Esophagus squamous epithelium (tissue), 5 donors: ENCODE measurements at places on chromosomes 16 and 17.

DNA sequence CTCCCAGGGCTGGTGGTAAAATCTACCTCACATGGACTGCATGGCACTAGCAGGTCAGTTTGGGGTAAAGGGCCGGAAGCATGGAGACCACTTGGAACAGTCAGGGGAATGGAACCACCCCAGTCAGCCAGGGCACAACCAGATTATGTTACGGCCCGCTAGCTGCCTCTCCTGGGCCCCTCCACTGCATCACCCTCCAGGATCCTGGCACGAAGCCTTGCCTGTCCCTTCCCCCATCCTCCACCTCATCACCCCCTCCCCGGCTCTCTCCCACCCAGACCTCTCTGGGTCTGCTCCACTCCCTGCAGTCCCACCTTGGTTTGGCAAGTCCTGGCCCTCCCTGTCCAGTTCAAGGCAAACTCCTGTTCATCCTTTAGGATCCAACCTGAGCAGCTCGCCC lies 91.7 kb downstream of the CLEC16A start:
- no peak for DNase-seq

- DNase-seq: no peak
These were observed 14.0 kb upstream of the TRAP1 start for GRCh38 chr16:3731126-3731935.

- DNase-seq: no peak
These were observed 40.5 kb upstream of the RASD1 start for GRCh38 chr17:17536702-17537101.

- no peak for DNase-seq
These were observed 334.9 kb downstream of the WWOX start for GRCh38 chr16:78434401-78434800.

- no peak for DNase-seq
These were observed 2.9 kb downstream of the FASN start for GRCh38 chr17:82094931-82095776.

DNA sequence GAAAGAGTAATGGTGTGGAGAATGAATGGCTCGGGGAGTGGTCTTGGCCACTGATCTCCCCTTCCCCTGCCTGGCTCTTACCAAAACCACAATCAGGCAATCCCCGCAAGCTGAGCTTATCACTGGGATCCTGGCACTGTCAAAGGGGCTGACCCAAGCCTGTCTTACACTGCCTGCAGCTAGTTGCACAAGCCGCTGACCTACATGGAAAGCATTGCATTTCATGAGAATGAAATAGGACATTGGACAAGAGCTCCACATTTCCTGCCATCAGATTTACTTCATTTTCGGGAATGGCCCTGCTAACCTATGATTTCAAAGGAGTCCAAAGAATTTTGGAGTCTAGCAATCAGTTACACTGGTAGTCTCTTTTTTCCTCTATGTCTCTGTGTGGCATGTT lies 146.4 kb downstream of the PCTP start:
- DNase-seq: no peak

DNA sequence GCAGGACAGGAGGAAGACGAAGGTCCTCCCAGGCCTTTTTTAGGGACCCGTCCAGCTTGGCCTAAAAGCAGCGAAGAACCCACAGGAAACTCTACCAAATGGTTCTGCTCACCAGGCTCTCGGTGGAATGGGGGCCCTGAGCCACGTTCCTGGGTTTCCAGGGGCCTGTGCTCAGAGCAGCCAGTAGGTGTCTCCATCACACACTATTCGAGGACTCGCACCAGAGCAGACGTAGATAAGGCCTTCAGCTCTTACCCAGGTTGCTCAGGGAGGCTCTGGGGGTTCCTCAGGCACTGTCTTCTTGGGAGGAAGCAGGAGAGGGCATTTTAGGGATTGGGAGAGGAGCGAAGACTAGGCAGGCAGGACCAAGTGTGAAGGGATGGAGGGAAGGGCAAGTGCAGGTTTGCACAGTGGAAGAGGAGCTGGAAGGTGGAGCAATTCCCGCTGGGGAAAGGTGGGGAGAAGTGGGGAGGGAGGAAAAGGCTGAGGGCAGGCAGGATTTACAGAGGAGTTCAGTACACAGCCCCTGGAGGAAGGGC lies 157.1 kb downstream of the RGS9 start:
- no peak for DNase-seq

DNA sequence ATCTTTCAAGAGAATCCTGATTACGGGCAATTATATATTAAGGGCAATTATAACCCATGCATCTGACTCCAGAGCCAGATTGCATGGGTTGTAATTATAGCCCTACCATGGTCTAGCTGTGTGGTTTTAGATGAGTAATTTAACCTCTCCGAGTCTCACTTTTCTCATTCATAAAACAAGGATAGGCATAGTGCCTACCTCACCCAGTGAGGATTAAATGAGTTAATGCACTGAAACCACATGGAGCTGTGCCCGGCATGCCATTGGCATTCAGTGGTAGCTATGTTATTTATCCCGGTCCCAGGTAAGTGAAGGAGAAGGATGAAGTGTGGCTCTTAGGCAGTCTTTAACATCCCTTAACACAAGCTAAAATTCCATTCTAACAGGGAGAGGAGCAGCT lies 6.3 kb downstream of the SNX20 start:
- no peak for DNase-seq

DNA sequence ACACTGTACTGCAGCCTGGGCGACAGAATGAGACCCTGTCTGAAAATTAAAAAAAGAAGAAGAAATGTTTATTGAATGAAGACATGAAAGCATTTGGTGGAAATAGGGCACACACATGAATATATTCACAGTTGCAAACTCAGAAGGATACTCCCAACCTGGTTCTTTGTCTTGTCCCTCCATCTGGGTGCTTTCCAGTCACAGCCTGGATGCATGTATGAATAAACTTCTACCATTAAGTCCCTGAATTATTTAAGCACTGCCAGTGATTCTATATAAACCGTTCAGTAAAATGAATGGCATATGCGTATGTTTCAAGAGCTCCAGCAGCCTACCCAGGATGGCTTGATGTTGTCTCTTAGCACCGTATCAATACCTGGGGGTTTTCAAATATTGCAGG lies 591.1 kb downstream of the WWOX start:
- no peak for DNase-seq

DNA sequence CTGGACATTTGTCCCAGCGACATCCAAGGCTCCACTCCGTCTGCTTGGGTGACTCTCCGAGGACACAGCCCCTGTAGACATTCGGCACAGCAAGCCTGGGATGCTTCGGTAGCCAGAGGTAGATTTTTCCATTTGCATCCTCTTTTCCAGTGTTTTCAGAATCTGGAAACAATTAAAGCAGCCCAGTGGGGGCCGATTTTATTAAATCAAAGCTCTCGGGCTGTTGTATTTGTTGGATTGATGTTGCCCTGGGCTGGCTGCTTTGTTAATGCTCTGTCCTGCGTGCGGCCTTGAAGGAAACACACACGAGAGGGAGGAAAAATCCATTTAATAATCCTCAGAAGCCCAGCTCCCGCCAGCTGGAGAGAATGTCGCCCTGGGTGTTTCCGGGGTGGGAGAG lies 158.1 kb upstream of the CIBAR2 start:
- DNase-seq: no peak

DNA sequence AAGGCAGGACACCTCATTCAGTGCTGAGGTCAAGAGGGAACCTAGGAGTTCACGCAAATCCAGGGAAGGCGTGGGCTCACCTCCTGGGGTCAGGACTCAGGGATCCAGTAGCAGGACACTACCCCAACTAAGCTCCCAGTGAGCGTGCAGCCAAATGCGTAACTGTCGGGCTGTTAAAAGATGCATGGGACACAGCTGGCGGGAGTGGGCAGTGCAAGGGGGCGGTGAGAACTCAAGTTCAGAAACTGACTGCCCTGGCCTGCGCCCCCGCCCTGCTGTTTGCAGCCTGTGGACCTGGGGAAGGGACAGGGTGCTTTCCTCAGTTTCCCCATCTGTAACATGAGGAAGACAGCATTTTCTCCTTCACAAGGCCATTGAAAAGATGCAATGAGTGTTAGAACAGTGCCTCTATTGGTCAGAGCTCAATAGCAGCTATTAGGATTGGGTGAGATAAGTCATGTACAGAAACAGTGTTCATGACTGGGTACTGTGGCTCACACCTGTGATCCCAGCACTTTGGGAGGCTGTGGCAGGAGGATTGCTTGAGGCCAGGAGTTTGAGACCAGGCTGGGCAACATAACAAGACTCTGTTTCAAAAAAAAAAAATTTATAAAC lies 20.2 kb downstream of the CDIPT start:
- DNase-seq: no peak

GRCh38 chr17:82392941-82393340 lies 21.4 kb downstream of the UTS2R start:
- DNase-seq: no peak

- no peak for DNase-seq
These were observed 1.2 kb downstream of the MAF start for GRCh38 chr16:79599256-79599836.

GRCh38 chr17:45342306-45342705 lies 25.5 kb upstream of the MAP3K14 start:
- DNase-seq: no peak

- DNase-seq: no peak
These were observed 2.0 kb downstream of the CBX4 start for GRCh38 chr17:79836972-79837887.

GRCh38 chr17:63275318-63275970 lies 170.7 kb downstream of the CYB561 start:
- no peak for DNase-seq

DNA sequence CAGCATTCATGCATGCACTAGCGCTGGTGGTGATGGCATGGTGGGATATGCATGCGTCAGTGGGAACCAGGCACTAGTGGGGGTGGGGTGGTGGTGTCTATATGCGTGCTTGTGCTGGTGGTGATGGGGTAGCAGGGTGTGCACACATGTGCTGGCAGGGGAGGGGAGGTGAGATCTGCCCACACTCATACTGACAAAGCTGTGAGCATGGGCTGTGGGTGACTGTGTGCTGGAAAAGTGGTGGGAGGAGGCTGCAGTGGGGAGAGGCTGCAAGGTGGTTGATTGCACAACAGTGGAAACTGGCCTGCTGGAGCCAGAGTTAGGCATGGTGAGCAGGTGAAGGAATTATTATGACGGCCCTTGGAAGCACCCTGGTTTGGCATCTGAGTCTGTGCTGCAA lies 31.3 kb upstream of the TEKT1 start:
- no peak for DNase-seq

DNA sequence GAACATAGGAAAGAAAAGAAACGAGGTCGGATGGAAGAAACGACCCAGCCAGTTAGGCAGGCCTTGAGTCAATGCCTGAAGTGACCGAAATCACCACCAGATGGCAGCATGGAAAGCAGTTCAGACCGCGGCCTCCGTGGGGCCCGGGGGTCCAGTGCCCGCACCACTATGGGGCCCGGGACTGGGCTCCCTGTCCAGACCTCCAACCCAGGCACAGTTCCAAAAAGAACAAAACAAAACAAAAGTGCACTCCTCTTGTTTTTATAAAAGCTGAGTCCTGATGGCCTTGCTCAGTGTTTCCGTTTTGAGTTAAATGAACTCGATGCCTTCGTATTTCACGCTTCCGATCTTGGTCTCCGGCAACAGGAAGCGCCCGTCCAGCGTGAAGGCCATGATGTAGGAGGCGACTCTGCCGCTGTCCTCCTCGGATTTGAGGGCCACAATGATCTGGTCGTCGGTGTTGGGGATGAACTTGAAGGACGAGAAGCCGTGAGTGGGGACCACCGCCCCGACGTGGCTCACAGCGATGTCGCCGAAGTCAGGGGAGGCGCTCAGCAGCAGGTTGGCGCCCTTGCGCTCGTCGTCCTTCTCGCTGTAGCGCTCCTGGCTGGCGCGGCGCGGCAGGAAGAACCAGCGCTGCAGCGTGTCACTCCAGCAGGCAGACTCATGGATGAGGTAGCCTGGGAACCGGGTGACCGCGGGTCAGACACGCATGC lies 13.7 kb upstream of the LGALS3BP start:
- DNase-seq: no peak

- no peak for DNase-seq
These were observed 20.1 kb downstream of the UNC13D start for GRCh38 chr17:75824050-75824552.

DNA sequence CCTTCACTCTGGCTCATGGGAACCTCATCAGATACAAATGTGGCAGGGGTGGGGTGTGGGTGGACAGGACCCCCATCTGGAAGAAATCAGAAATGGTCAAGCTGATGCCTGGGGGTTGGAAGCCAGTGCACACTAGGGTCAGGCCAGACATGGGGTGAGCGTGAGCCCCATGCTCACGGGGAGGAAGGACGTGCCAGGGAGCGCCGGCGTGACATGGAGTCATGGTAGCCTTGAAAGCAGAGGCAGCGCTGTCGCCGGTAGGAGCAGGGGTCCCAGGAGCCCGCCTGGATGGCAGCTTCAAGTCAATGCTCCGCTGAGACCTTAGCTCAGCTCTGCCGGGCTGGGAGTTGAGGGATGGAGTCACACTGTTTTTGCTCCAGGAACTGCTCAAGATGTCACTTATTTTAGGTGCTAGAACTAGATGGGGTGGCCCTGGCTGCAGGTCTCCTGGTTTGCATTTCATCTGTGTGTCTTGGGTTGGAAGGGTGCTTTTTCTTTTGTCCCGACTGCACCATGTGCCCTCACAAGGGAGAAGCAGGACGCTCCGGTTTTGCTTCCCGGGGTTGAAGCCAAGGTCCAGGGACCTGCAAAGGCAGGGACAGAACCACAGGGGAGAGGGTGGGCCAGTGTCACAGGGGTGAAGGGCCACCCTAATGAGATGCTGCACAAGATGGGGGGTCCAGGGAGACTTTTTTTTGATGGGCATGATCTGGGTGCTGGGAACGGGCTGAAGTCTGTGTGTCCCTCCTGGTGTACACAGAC lies 51.4 kb downstream of the USP22 start:
- no peak for DNase-seq

GRCh38 chr17:42675348-42675964 lies 1.3 kb downstream of the PLEKHH3 start:
- no peak for DNase-seq

DNA sequence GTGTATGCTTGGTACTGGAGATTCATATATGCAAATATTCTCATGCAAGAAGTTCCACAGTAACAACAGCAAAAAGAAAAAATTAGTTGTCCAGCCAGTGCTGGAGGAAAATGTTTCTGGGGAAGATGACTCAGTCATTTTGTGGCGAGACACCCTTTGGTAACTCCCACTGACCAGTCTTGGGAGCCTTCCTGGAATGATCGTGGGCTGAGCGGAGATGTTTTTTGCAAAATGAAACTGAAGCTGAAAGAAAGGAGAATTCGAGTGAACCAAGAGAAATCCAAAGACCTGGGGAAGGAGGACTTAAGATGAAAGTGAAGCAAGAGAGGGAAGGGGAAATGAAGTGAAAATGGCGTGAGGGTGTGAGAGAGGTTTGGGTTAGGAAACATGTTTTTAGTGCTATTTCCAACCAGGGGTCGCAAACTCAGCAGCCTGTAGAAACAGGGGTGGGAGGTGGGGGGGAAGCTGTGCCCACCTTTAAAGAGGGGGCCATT lies 5.2 kb downstream of the ITPRIPL2 start:
- no peak for DNase-seq

- DNase-seq: no peak
These were observed 114.0 kb downstream of the FTO start for GRCh38 chr16:53817812-53818550.

GRCh38 chr17:57447990-57448758 lies 191.9 kb downstream of the MSI2 start:
- no peak for DNase-seq
